Activated naive CD4-positive, alpha-beta T cell treated with Interleukin-2 at 50 U/mL for 16 hours (primary cell): ENCODE measurements at places on chromosomes 5 and 9.

- DNase-seq, result no peak
Measured at GRCh38 chr9:118059484-118060278, 355.5 kb downstream of the TLR4 start.

DNA sequence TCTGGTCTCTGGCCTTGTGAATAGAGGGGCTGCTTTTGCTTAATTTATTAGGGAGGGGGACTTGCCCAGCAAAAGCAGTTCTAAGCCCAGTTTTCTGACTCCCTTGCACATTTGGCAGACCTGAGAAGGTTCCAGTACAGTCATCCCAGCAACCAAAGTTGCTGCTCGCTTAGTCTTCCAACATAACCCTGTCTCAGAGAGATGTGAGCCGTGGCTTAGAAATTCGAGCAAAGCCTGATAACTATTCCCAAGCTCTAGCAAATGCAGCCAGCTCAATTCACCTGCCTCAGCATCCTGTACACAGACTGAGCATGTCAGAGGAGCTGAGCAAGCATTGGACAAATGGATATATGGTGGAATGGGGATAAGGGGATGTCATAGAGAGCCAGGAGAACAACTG is 401.9 kb downstream of the SPOCK1 start:
- DNase-seq, result no peak

DNA sequence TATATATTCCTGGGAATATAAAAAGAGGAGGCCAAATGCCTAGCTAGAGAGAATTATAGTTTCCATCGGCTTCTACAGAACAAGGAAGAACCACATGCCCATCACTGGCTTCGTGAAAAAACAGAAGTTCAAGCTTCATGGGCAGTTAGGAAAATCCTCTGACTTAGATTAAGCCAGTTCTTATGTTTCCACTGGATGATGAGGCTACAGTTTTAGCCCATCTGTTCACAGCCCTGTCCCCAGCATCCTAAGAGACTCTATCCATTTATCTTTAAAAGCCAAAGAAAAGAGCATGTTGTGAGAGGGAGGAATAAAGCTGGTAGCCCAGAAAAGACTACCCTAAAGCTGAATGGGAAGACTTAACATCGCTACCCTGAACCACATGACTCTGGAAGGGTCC is 285.5 kb upstream of the WWC1 start:
- DNase-seq, result no peak

DNA sequence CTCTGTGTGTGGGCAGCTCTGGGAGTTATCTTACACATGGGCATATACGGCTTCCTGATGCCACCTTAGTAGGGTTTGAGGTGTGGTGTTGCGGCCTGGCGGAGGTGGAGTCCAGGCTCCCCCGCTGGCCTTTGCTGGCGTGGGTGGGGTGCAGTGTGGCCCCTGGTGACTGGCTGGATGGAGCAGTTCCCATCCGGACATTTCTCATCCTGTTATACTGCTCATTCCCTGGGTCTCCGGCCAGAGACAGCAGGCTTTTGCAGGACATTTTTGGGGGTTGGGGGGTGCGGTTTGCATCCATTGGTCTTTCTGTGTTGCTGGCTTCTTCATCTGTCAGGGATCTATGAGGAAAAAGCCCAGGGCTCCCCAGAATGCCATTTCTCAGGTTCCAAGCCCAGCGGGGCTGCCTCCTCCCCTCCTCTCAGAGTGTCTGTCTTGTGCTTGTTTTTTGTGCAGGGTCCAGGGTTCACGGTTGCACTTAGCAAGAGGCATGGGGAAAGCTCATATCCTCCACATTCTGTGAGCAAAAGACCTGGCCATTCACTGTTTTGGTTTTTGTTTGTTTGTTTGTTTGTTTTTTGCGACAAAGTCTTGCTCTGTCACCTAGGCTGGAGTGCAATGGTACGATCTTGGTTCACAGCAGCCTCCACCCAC is 22.3 kb downstream of the NDUFS6 start:
- DNase-seq, result no peak

DNA sequence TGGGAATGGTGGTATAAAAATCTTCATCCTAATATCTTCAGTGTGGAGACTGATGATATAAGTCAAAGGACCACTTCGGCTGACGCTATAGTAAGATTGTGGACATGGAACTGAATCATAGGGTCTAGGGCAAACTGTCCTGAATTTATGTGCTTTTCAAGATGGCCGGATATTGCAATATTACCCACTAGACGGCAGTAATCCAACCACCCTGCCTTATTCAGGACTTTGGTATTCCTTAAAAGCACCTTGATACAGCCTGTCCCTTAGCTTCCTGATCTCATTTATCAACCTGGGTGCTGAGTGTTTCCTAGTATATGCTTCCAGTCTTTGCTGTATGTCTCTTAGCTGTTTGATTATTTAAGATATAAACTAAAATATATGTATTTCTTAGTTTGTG is 71.2 kb upstream of the COX7C start:
- no peak for DNase-seq

DNA sequence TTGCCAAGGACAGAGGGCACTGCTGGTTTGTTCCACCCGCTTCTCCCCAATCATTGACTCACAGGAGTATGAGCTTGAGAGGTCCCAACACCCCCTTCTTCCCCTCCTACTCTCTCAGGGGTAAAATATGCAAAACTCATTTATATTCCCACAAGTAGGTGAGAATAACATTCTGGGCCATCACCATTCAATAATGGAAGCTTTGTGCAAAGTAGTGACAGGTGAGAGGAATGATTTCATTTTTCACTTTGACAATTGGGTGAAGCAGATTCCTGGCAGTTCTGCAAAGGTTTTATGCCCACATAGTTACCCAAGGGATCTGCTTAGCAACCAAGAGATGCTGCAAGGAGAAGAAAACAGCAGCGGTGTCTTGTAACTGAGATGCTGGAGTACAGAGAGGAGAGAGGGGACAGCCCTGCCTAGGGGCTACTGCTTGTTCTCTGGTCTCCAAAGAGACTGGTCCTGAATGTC is 137.6 kb downstream of the CMYA5 start:
- no peak for DNase-seq

DNA sequence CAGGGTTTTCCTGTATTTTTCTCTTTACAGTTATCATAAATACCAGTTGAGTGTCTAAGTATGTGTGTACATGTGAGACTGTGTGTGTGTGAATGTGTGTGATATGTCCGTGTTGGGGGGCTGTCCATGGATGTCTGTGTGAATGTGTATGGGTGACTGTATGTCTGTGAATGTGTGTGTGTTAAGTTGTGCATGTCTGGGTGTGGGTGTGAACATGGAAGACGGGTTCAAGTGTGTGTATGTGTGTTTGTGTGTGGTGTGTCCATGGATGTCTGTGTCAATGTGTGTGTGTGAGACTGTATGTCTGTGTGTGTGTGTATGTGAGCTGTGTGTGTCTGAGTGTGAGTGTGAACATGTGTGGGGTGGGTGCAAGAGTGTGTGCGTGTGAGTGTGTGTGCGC is 55.0 kb downstream of the VAV2 start:
- DNase-seq, result no peak

DNA sequence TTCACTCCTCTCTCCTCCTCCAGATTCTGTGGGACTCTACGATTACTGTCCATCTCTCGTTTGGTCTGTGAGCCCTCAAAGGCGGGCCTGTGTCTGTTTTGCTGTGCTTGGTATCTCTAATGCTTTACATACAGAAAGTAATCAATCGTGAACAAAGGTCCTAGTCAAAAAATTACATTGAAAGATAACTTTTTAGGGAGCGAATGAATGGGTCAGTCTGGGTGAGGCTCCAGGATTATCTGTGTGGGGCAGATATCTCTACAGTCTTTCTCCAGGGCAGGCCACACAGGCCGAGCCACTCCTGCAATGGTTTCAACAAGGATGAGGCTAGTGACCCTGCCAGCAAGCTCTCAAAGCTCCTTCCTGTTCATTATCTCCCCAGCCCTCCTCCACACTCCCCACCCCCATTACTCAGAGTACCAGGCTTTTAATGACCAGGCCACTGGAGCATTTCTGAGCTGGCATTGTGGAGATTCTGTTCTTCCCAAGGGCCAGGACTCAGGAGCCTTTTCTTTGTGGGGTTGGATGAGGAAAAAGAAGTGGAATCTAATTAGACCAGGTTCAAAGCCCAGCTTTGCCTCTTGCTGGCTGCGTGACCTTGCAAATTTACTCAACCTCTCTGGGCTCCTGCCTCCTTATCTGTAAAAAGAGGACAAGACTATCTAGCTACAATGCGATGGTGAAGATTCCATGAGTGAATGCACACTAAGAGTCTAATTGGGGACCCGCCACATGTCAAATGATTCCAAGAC is 10.2 kb downstream of the CORO2A start:
- no peak for DNase-seq

DNA sequence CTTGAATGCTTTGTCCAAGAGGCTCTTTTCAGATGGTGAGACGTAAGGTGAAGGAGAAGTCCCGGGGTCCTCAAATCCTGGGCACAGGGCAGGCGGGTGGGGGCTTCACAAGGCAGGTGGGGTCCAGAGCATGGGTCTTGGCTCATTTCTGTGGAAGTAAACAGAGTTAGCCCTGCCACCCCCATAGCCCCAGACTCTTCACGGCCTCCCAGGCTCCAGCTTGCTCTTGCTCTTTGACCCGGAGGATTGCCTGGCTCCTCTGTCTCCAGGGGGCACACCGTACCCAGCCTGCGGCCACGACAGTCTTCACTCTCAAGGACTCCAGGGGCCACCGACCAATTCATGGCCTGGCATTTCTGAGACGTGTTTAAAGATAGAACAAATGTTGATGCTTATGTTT is 28.8 kb upstream of the POMT1 start:
- DNase-seq, result no peak

- DNase-seq, result no peak
Measured at GRCh38 chr5:69231851-69232250, 2.8 kb upstream of the CDK7 start.

- DNase-seq, result no peak
Measured at GRCh38 chr9:357560-357959, 142.9 kb downstream of the DOCK8 start.

DNA sequence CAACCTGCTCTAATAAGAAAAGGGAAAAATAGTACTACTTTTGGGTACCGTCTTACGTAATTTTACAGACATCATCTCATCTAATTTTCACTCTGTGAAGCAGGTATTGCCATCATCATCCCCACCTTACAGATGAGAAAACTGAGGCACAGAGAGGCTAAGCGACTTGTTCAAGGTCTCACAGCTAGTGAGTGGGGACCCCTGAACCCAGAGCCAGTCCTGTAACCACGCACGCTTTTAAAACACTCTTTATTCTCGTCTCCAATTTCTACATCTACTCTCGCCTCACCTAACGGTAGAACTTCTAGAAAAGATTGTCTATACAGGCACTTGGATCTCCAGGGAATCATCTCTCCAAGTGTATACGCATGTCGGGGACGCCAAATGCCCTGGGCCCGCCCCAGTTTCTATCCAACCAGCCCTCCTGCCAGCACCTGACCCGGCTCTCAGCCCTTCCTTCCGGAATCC is 1.5 kb upstream of the TRAF1 start:
- DNase-seq, result no peak

GRCh38 chr9:278651-279050 is 64.0 kb downstream of the DOCK8 start:
- DNase-seq, result peak; percentile 55

- DNase-seq, result no peak
Measured at GRCh38 chr5:122377026-122377425, 65.0 kb downstream of the SNCAIP start.

DNA sequence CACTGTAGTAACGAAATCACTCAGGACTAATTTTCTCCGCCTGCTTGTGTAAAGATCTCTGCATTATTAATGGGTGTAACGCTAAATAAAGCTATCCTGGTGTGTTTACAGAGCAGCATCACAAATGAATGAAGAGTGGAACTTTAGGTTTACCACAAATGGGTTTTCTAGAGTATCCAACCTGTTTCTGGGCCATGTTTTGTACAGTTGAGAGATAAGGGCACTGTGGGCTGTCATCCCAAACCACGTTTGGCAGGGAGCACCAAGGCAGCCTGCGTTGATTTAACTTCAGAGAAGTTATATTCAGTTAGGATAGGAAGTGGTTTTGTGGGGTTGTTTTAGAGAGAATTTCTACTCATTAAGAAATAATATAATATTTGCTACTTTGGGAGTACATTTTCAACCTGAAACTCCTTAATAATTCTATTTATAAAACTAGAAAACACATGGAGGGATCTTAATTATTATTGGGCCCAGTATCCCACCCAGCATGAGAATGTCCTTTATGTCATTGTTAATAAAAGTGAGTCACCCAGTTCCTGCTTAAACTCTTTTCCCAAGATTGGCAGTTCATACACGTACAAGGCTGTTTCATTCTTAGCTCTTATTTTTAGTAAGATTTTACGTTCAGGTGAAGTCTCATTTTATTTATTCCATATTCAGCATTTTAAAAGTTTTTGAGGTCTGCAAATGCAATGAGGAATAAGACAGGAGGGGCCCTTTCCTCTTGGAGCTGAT is 8.0 kb downstream of the KCNN2 start:
- no peak for DNase-seq

DNA sequence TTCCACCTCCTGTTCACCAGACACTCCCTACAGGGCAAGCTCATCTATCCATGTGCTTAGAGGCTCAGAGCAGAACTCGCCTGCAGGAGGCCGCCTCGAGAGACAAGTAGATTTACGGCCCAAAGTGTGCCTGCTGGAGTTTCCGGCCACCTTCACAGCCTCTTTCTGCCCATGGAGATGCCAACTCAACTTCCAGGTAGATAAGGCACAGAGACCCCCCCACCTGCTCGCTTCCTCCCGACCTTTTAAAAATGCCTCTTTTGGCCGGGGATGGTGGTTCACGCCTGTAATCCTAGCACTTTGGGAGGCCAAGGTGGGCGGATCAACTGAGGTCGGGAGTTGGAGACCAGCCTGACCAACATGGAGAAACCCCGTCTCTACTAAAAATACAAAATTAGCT is 46.6 kb downstream of the EXD3 start:
- DNase-seq, result no peak

DNA sequence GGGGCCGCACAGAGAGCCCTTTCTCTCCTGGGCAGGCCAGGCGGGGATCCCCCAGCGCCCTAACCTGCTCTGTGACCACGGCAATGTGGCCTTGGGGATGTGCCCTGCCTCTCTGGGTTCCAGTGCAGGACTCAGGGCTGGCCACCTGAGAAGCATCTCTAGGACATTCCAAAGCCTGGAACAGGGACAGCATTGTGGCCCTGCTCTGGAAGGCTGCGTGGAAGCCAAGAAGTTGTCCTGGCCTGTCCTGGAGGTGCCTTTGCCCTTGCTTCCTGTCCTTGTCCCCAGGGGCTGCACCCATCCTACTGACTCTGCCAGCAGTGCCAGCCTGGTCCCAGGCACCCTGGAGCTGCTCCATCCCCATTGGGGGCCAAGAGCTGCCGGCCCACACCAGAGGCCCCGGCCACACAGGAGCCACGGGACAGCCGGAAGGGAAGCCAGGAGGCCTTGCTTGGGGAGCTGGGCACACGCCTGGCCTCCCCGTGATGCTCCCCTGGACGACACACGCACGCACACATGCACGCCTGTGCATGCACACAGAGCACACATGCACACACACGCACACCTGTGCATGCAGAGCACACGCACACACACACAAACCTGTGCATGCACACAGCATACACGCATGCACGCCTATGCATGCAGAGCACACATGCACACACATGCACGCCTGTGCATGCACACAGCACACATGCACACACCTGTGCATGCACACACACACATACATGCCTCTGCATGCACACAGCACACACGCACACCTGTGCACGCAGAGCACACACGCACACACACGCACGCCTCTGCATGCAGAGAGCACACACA is 20.1 kb upstream of the CAMSAP1 start:
- DNase-seq, result no peak
